ENCODE measurements at places on chromosomes 1 and 21.

GRCh38 chr1:193558491-193559028, 372.1 kb upstream of the B3GALT2 start:
- DNase-seq, result no peak

- DNase-seq, result no peak
Measured at GRCh38 chr1:52598729-52599128, 3.4 kb upstream of the GPX7 start.

- DNase-seq, result no peak
Measured at GRCh38 chr1:17825273-17826164, 70.4 kb downstream of the ACTL8 start.

DNA sequence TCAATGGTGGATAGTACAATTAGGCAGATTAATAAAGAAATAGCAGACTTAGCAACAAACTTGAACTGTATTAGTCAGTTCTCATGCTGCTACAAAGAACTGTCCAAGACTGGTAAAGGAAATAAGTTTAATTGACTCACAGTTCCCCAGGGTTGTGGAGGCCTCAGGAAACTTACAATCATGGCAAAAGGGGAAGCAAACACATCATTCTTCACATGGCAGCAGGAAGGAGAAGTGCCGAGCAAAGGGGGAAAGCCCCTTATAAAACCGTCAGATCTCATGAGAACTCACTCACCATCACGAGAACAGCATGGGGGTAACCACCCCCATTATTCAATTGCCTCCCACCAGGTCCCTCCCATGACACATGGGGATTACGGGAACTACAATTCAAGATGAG, 27.1 kb upstream of the PDE4B start:
- no peak for DNase-seq

DNA sequence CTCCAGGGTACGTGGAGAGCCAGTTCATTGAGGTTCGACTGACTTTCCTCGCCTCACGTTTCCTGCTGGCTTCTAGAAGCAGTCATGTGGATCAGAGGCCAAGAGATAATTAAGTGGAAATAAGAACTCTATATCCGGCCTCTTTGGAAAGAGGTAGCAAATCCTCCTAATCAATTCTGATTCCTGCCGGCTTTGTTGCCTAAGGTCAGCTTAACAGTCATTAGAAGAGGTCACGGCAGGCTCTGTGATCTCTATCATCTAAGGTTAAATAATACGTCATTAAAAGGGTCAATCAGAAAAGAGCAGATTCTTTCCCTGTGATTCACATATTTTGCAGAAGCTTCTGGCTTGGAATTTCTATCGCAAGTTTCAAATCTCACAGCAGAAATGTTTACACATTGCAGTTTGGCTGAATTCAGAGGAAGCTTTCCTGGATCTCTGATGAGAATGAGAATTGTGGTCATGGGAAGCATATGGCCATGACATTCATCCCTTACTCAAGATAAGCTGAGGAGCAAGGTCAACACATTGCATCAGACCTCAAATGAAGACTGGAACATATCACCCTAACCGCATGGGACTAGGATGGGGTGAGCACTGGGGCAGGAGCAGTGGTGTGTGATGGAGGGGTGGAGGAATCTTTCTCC, 189.4 kb downstream of the PBX1 start:
- no peak for DNase-seq

GRCh38 chr1:61220536-61220935, 138.2 kb downstream of the NFIA start:
- no peak for DNase-seq

GRCh38 chr1:234885601-234886000, 243.0 kb downstream of the TOMM20 start:
- DNase-seq, result no peak

DNA sequence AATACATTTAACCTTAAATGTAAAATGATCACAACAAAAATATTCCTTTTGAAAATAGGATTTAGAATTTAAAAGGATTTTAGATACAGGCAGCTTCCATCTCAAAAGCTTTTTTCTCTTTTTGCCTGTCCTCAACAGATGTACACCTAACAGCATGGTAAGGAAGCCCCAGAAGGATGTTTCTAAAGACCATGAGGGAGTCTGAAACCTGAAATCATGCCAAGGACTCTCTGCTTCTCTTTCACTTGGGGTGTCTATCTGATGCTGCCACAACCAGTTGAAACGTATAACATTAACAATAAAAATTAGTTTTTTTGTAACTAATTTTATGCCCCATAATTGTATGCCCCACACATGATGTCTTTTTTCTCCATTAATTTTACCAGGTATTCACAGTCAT, 5.4 kb upstream of the ZNF281 start:
- DNase-seq, result no peak

DNA sequence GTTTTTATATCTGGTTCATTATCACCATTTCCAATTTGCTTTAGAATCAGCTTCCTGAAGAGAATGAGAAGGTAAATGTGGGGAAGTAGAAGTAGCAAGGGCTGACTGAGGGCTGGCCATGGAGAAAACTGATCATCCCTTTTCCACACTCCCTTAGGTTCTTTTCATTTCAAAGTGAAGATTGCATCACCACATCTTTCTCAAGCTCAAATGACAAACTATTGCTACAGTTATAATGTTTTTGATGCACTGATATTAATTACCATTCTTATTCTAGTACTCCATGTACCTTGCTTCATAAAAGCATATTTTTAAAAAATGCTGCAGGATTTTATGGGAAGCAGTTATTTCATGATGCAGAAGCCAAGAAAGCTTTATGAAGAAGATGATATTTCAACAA, 7.9 kb upstream of the AK5 start:
- no peak for DNase-seq

DNA sequence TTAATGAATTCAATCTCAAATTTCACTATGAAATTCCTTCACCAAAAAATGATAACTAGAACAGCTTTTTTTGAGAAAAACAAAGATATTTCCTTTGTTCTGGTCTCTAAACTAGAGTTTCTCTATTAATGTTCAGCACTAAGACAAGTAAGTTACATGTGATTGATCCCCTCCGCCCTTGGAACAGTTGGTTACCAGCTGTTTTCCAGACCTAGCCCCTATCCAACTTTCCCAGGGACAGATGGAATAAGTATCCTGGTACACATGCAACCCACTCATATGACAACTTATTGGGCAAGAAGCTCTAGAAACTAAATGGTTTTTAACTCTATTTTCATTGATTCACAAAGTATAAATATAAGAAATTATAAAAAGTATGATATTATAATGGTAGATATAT, 140.4 kb downstream of the COP1 start:
- no peak for DNase-seq

- no peak for DNase-seq
Measured at GRCh38 chr1:60402816-60403215, 329.2 kb upstream of the C1orf87 start.
